ENCODE measurements at places on chromosomes 3 and 15.

DNA sequence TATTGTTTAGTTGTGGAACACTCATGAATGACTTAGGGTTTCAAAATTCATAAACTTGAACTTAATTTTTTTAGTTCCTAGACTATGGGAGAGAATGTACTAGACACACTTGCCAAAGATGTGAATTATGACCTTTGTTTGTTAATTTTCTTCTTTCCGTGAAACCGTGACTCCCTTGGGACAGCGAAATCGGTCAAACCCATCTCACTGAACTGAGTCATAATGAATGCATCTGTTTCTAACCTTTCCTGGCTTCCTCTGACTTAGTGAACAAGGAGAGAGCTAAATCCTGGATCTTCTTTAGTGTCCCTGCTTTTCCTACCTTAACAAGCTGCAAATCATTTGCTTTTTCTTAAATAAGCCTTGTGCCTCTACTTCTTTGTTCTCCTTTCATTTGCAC is 85.5 kb downstream of the LARS2 start:
- peak; percentile 38 for DNase-seq

DNA sequence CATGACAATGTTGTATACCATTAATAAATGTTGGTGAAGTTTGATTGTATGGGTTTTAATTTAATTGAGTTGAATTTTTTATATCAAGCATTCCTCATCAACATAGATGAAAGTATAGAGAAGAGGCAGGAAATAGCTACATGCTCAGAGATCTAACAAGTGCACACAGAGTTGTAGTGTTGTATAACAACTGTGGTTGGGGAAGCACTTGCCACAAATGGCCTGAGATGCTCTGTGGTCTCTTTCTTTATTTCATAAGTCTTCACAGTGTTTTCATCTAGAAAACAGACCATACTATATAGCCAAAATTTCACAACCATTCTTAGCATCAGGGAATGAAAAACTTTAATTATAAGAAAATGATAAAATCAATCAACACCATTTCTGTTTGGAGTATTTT is 682.6 kb upstream of the NECTIN3 start:
- no peak for DNase-seq

GRCh38 chr15:56732886-56733135 is 498 bp downstream of the ZNF280D start:
- no peak for DNase-seq

DNA sequence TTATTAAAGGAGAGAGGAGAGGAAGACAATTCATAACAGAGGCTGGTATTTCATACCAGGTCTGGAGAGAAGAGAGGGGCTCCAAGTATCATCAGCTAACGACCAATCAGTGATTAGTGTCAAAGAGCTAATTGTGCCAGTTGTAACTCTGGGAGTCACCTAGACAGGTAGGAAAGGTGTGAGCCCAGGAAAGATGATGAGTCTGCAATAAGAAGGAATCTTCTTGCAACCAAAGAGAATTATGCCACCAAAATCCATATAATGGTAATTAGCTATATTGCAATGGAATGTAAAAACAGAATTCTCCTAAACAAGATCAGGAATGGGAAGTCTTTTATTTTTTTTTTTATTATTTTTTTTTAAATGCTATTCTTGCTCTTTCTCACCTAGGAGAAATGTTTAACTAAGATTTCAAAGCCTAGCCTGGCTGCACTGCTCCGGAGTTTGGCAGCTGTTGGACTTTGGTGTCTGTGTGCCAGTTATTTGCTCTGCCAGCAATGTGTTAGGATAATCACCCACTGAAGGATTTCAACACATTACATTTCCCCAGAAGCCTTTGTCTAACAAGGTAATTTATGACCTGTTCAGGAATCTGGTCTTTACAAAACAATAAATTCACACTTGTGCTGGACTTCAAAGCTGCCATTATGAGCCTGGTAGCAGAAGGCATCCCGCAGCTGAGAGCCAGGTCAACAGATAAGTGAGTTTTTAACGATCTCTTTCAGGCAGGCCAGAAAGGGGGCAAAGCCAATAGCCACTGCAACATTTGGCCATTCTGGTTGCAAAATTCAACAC is 89.4 kb downstream of the FOXB1 start:
- no peak for DNase-seq

DNA sequence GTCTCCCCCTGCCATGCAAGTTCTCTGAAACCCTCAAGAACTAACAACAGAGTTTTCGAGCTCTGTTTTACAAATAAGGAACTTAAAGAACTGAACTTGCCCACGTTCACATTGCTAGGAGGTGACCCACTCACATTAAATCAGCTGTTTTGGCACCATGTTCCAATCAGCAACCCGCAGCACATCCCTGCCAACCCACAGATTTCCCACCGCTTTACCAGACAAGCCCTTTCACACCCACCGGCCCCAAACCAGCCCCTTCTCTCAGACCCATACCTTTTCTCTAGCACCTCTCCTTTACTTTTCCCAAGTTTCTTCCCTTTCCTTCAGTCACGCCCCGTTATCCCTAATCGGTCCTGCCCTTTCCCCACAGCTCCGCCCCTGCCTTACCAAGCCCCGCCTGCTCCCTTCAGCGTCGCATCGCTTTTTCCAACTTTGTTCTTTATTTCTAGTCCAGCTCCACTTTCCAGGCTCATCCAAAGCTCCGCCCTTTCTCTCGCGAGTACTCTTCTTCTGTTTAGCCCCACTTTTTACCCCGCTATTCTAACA is 804 bp upstream of the BRPF1 start:
- DNase-seq = no peak

- no peak for DNase-seq
These were observed 1088.7 kb downstream of the NSUN3 start for GRCh38 chr3:95151590-95151989.

DNA sequence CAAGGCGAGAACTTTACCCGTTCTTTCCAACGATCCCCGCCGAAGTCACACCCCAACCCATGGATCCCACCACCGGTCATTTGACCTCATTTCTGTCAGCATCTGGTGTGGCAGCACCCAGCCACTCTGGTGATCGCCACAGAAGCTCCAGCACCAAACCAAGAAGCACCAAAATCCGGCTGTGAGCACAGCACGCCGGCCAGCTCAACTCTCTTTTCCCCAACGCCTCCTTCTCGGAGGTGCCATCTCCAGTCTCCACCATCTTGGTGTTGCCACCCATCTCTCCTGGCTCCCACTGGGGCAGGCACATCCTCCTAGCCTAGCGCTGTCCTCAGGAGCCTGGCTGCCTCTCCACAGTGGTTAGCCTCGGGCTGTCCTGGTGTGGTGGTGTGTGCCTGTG is 6.5 kb downstream of the MUC4 start:
- no peak for DNase-seq

GRCh38 chr3:113829576-113830354 is 8.8 kb upstream of the GRAMD1C start:
- no peak for DNase-seq

DNA sequence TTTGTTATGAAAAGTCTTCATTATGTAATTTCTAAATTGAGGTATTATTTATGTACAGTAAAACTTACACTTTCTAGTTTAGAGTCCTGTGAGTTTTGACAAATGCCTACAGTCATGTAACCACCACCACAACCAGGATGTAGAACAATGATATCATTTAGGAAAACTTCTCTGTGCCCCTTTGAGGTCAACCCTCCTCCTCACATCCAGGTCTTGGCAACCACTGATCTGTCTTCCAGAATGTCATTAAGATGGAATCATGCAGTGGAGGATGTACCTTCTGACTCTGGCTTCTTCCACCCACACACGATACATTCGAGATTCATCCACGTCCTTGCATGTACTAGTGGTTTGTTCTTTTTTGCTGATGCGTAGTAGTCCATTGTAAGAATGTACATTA is 23.2 kb downstream of the MINAR1 start:
- no peak for DNase-seq

- DNase-seq = peak; percentile 83
These were observed 19.0 kb downstream of the STOML1 start for GRCh38 chr15:73972984-73973682.

- DNase-seq = no peak
These were observed 12.1 kb downstream of the SEMA3F start for GRCh38 chr3:50167069-50167840.

- no peak for DNase-seq
These were observed 8.0 kb upstream of the SLC22A13 start for GRCh38 chr3:38257583-38257982.

GRCh38 chr3:72405943-72406566 is 442.2 kb downstream of the SHQ1 start:
- no peak for DNase-seq

GRCh38 chr15:89543389-89543788 is 31.9 kb upstream of the TICRR start:
- DNase-seq = no peak

GRCh38 chr3:54307566-54308180 is 185.3 kb downstream of the CACNA2D3 start:
- DNase-seq = no peak

GRCh38 chr15:44675911-44676310 is 12.4 kb upstream of the SPG11 start:
- no peak for DNase-seq

DNA sequence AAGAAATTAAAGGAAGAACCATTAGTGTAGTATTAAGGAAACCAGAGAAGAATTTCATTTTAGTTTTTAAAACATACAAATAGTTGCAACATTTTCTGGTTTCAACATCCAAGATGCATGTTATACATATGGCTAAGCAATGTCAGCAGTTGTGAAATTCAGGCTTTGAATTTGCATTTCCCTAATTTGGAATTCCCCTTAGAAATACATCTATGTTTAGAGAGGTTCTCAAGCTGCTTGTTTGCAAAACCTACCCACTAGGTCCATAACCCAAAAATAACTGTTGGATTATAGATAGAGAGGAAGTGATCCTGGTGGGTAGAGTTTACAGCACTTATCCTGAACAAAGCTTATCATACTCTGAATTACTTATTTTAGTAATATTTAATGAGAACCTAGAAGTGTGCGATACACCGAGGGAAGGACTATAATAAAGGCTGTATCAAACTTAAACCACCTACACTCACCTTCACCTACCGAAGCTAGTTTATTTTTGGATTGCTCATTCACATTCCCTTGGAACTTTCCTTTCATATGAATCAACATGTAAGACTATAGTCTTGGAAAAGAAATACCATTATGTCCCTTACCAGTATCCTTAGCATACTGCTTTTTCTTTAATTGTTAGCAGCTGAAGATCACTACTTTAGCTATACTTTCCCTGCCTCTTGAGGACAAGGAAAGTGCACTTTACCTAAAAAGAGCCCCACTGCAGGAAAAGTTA is 60.6 kb downstream of the CHAC1 start:
- no peak for DNase-seq

- no peak for DNase-seq
These were observed 1038.7 kb downstream of the IGSF11 start for GRCh38 chr3:117995842-117996437.

DNA sequence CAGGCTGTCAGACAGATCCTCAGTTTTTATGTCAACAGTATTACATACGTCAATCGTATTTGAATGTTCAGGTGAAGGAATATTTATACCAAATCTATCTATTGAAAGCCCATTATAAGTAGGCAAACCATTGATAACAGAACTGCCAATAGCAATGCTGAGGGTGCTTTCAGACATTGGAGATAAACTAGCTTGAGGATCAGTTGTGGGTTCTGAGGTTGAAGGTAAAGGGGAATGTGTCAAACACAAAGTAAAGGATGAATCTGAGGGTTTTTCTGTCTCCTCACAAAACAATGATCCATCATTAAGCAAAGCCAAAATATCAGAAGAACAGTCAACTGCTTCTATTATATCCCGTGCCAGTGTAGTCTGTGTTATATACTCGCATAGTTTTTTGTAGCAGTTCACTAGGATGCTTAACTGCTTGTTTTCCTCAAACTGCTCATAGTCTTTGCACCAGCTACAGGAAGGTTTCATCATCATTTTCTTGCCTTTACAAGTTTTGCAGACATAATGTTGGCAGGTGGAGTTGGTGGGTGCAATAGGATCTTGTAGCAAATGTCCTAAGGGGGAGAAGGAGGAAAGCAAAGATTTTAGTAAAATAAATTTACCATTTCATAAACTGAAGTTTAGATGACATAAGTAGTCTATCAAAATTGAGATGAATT is 43.8 kb downstream of the MSL2 start:
- DNase-seq = no peak

DNA sequence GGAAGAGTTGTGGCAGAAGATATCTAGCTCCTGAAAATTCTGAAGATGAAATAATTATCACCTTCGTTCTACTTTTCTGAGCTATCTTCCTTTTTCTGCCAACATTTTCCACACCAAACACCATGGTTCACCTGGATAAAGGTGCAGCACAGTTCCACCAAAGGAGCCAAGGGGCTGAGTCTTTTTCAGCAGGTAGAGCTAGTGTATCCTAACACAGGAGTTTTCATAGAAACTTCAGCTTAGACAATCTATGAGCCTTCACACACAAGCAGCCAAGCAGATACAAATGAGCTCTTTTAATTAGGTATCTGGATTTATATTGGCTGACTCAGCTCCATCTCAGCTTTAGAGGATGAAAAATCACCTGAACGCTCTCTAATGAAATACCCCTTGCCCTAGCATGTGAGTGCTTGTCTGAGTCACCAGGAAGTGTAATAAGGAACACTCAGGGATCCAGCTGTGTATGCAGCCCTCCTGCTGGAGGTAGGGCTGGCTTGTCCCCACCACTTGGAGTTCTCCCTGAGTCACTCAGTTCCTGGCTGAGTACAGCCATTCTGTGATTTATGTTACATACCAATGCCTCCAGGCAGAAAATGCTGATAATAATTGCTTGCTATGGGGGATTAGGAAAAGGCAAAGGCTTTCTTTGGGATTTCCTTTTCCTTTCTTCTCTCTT is 385.7 kb downstream of the LSAMP start:
- DNase-seq = peak; percentile 58

DNA sequence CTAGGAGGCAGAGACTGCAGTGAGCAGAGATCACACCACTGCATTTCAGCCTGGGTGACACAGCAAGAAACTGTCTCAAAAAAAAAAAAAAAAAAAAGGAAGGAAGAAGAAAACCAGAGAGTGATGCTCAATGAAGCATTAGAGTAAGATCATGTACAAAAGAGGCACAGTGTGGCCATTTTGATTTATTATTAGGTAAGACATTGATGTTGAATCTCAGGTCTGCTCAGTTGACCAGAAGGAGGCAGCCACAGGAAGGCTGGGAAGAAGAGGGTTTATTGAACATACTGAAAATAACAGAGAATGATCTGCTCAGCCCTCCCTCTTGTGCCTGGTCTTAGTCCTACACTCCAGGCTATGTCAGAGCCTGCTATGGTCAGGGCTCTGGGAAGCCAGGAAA is 15.6 kb downstream of the LRRK1 start:
- DNase-seq = no peak

DNA sequence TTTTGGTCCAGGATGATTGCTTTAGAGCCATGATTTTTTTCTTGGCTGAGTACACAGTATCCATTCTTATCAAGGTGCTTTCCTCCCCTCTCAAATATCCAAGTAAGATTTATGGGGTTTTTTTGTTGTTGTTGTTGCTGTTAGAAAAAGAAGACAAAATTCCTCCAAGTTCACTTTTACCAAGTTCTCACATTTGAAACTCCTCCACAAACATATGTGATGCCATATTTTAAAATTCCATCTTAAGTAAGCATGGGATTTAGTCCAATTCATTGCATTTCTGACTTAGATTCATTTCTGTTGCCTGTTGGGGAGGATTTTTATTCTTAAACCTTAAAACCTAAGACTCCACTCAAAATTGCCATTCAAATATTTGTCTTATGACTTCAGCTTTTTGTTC is 128.6 kb upstream of the SPATA12 start:
- no peak for DNase-seq

GRCh38 chr15:99099661-99100060 is 5.2 kb upstream of the SYNM start:
- DNase-seq = no peak
